Occipital lobe (tissue), 3 donors: ENCODE measurements at places on chromosomes 1 and 21. TPM values are rescaled to one million over a fixed set of nuclear protein-coding genes. Genes with fewer than 3 reads are reported as not detected.
A peak's percentile ranks its signal among the peaks of the same experiment; 100 is the strongest.

DNA sequence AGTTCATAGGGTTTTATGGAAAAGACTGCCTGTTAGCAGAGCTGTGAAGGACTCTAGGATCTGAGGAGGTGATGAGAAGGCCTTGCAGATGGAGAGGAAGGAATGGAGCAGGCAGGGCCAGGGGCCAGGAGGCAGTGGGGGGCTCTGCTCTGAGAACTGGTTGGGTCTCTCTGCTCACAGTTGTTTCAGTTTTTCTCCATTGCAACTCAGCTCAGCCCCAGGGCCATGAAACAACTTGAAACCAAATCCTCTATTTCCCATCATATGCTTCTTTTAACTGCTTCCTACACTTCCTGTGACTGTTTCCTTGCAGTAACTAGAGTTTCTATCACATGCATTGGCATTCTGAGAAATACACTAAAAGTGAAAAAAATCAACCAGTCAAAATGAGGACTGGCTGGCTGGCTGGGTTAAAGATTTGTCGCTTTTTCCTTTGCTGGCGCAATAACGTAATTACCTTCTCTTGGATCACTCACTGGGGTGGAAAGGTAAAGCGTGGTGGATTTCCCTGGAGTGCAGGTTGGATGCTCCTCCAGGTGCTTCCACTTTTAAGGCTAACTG, 172.0 kb downstream of the CDC7 start:
- DNase-seq, result no peak

SLC22A15 gene
- 11.4 TPM for total RNA-seq

- DNase-seq, result no peak
Observed at GRCh38 chr21:20998886-20999285, 677 bp downstream of the NCAM2 start.

- no peak for DNase-seq
Observed at GRCh38 chr1:31390071-31390470, 17.2 kb upstream of the FABP3 start.

DNA sequence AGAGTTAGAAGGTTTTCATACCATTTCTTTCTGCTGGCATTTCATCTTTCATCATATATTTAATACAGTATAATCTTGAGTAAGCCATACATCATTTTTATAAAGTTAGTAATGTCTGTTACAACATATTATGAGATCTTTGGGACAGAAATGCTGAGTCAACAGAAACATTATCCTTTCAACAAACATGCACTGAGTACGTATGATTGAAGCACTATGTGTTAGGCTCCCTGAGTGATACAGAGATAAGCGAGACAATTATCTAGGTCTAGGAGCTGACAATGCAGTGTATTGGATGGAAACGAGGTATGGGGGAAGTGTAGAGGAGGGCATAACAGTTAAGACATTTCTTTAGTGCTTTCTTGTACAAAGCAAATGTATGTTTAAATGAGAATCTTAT, 19.7 kb upstream of the GPR52 start:
- DNase-seq, result no peak

LMNA gene
- 18.1 TPM for total RNA-seq

- DNase-seq, result no peak
Observed at GRCh38 chr1:54046671-54047383, 6.2 kb downstream of the TMEM59 start.

- no peak for DNase-seq
Observed at GRCh38 chr1:16644193-16644481, 22.6 kb downstream of the RNU1-3 start.

- DNase-seq, result no peak
Observed at GRCh38 chr1:179807691-179808485, 64.8 kb downstream of the FAM163A start.

DNA sequence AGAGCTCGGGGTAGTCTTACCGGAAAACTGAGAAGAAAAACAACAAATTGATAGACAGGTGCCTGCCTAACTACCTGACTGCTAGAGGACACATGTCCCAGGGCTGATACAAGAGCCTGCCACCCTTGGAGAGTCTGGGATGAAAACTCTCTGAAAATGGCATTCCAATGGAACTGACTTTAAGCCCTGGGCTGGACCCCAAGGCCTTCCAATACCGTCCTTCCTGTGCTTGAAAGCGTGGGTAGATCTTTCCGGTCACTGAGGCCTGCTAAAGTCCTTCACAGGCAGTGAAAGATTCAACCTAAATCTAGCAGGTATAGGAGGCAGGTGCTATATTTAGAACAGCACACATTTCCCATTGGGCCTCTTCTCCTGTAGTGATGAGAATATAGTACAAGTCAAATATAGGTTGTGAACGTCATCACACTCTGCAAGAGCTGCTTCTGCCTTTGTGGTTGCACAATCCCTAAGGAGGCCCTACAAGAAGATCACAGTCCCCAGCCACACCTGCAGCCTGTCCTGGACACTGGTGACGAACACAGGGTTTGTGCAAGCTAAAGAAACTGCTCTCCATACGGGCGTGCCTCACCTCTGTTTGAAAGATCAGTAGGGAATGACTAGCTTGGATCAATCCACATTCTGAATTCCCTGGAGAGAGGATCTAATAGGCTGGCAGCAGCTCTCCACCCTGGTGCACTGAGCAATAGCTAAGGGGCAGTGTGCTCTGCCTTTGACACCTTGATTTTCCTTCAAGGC, 876 bp upstream of the CHML start:
- no peak for DNase-seq

DNA sequence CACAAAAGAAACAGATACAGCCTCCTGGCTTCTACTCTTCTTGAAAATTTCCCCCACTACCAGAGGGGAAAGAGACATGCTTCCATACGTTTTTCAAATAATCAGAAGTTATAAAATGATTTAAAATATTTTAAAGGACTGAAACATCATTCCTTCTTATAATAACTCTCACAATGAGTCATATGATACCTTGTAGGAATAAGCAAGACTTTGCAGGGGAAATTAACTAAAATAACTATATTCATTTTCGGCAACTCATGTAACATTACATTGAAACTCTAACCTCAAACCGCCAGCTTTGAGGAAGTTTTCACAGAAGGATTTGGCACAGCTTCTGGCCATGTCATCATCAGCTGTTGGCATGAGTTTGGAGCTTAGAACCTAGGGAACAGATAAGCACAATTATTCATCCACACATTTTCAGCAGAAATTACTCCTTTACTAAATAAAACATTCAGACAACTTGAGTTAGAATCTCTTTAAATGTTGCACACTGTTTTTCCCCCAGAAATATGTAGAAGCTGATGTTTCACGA, 85.9 kb downstream of the USP24 start:
- no peak for DNase-seq

LRRC8B gene
- 32.8 TPM for total RNA-seq

- no peak for DNase-seq
Observed at GRCh38 chr1:160204526-160205241, 500 bp upstream of the PEA15 start.

DNA sequence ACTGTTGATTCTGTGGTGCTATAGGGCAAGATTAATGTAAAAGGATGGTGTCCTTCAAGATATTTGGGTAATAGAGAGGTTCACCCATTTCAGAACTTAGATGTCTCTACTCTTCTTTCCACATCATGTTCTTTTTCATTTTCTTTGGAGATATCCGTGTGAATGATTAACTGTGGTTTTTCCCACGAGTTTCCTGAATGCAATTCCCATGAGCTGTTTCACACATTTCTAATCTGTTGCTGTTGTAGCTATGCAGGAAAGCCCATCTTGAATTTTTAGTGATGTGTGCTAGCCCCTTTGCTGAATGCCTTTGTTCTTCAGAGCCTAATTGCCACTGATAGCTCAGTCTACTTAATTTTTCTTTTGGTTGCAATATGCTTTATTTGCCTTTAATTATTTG, 27.6 kb downstream of the SNX27 start:
- no peak for DNase-seq

FLG gene
- total RNA-seq, result not detected

F3 gene
- 25.6 TPM for total RNA-seq

GRCh38 chr1:89930579-89930978, 64.3 kb upstream of the ZNF326 start:
- no peak for DNase-seq

- no peak for DNase-seq
Observed at GRCh38 chr1:84644472-84644871, 45.8 kb downstream of the SSX2IP start.

GRCh38 chr21:27804515-27804914, 837.6 kb upstream of the ADAMTS5 start:
- DNase-seq, result no peak

DNA sequence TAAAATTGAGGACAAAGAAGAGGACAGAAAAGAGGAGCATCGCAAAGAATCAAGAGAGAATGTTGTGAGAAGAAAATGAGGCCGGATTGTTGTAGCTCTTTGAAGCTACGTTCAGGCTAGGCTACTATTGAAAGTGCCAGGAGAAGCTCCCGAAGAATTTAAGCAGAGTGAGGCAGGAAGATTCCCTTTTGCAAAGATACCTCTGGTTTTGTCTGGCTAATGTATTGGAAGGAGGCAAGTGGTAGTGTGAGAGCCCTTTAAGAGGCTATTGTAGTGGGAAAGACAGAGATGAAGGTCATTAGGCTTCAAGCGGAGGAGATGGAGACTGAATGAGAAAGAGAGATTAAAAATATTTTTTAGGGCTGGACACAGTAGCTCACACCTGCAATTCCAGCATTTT, 476.9 kb upstream of the ADGRL2 start:
- DNase-seq, result no peak

- no peak for DNase-seq
Observed at GRCh38 chr1:180170546-180171151, 16.0 kb downstream of the QSOX1 start.

DNA sequence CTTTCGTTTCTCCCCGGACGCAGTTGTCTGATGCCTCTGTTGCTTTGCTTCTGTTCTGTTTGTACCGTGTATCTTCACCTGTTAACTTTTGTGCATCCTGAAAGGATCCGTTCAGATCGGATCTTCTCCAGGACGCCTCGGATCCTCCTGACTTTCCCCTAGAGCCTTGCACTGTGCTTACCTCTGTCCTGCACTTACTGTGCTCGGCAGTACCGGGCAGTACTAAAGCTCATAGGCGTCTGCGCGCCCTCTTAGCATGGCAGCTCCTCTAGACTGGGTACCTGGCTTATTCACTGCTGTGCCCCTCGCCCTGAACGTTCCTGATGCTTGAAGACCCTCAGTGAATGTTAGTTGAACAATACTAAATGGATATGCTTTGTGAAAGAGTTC, 934 bp downstream of the SCP2 start:
- no peak for DNase-seq

DNA sequence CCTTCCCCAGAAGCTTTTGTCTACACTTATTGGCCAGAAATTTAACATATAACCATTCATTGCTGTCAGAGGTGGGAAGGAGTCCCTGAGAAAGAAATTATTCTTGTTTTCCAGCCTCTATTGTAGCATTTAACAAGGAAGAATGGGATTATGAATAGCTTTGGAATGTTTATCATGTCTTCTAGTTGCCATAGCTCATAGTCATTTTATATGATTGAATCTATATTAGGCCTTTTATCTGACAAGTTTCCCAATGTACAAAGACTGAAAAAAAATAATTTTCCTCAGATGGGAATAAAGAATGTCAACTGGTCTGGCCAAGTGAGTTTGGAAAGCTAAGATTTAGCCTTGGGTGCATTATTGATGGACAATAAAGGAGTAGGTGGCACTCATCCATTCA, 28.3 kb downstream of the PTPRC start:
- no peak for DNase-seq

SPATA1 gene
- 1.9 TPM for total RNA-seq

SPRR2E gene
- total RNA-seq, result not detected

- no peak for DNase-seq
Observed at GRCh38 chr1:167538657-167539056, 14.9 kb downstream of the CREG1 start.

DNA sequence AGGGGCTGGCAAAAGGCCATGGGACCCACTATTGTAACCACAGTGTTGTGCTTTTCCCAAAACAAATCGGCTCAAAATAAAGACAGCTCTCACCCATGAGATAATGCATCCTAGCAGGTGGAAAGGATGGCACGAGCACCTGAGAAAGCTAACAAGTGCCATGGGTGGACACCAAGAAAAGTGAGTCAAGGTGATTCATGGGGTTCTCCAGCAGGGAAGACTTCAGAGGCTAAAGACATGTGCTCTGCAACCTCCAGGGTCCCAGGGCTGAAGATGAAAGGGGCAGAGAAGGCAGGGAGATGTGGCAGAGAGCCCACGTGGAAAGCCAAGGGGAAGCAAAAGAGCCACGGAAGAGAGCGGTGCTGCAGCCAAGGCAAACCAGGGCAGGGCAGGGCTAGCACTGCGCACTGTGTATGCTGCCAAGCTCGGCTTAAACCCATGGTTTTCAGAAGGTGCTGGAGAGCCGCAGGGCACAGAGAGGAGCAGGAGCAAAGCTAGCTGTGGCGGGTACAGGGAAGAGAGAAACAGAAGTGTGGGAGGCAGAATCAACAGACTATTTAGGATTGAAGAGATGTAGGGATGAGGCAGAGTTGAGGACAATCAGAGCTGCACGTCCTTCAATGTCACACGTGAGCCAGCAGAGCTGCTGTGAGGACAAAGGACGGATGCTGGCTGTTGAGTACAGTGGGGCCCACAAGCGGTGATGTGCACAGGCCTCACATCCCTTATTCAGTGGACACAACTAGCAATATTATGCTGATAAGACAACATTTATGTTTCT, 41.8 kb upstream of the C1orf198 start:
- peak; percentile 45 for DNase-seq

RUNX1 gene
- total RNA-seq, result 2.0 TPM

GRCh38 chr1:26831546-26832248, 5.2 kb downstream of the ZDHHC18 start:
- DNase-seq, result no peak

- DNase-seq, result peak; percentile 71
Observed at GRCh38 chr21:33924079-33924765, 8.6 kb upstream of the ATP5PO start.

DNA sequence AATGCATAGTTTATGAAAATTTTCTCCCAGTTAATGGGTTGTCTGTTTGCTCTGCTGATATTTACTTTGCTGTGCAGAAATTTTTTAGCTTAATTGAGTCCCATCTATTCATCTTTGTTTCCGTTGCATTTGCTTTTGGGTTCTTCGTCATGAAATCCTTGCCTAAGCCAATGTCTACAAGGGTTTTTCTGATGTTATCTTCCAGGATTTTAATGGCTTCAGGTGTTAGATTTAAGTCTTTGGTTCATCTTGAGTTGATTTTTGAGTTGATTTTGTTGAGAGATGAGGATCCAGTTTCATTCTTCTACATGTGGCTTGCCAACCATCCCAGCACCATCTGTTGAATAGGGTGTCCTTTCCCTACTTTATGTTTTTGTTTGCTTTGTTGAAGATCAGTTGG, 85.2 kb downstream of the DRAM2 start:
- no peak for DNase-seq

DNA sequence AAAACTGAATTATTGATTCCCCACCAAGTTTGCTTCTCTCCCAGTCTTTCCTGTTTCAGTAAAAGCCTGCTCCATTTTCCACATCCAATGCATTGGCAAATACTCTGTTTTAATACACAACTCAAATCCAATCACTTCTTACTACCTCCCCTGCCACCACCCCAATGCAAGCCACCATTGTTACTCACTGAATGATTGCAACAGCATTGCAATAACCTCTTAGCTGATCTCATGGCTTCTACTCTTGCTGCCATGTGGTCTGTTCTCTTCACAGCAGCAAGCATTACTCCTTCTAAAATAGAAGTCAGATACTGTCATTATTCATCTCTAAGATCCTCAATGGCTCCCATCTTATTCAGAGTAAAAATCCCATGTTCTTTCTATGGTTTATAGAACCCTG, 123.4 kb downstream of the ATP6V1G3 start:
- DNase-seq, result no peak

CSF3R gene
- 2.2 TPM for total RNA-seq
